ENCODE measurements at places on chromosomes 16 and 17.
A peak's percentile ranks its signal among the peaks of the same experiment; 100 is the strongest.

- no peak for DNase-seq
Observed at GRCh38 chr16:2308089-2308962, 32.2 kb downstream of the ABCA3 start.

DNA sequence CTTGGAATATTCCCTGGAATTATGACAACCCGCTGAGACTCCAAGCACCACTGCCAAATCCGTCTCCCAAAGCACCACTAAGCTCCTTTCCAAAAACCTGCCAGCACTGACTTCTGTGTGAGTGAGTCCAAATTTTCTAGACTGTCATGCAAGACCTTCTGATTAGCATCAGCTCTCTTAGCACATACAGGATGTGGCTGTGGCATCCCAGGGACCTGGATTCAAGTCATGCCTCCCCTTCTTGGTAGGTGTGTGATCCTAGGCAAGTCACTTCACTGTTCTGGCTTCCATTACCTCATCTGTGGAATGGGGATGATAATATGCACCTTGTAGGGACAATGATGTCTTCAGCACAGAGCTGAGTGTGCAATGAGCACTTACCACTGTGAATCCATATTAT is 38.3 kb upstream of the USP7 start:
- no peak for DNase-seq

- no peak for DNase-seq
Observed at GRCh38 chr16:4182581-4183236, 59.2 kb downstream of the SRL start.

GRCh38 chr17:41013181-41013580 is 4.3 kb upstream of the KRTAP3-1 start:
- peak; percentile 92 for DNase-seq

GRCh38 chr17:1649844-1650501 is at the start of gene RILP:
RILP (minus strand) TSS chr17:1649866; CDS start chr17:1649804, 62 bp downstream.
- no peak for DNase-seq

DNA sequence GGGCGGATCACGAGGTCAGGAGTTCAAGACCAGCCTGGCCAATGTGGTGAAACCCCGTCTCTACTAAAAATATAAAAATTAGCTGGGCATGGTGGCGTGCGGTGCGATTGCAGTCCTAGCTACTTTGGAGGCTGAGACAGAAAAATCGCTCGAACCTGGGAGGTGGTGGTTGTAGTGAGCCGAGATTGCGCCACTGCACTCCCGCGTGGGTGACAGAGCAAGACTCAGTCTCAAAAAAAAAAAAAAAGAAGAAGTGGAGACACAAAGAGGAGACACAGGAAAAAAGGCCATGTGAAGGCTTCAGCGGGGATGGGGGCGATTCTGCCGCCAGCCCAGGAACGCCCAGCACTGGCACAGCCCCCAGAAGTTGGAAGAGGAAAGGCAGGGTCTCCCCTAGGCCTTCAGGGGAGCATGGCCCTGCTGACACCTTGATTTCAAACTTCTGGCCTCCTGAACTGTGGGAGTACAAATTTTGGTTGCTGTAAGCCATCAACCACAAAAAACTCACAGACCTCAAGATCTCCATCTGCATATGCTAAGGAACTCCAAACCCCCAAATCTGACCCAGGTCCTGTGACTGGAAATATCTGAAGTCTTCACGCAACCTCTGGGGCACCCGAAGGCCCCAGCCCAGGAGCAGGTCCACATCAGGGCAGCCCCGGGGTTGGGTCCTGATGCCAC is 7.0 kb downstream of the SGSH start:
- DNase-seq: no peak

DNA sequence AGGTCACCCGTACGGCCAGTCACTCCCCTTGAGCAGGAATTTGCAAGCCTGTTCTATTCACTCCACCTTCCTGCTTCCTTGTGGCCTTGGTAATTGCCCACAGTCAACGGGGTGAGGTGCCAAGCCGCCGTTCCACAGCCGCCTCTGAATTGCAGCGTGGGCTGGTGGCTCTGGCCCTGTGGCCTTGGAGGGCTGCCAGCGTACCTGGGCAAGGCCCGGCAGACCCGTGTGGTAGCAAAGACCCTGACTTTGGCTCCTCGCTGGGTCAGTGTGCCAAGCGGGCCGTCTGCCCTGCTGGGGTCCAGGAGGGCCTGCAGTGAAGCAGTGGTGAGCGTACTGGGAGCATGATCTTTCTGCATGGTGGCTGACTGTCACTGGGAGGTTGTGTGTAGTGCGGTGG is 3.6 kb downstream of the BANP start:
- no peak for DNase-seq

DNA sequence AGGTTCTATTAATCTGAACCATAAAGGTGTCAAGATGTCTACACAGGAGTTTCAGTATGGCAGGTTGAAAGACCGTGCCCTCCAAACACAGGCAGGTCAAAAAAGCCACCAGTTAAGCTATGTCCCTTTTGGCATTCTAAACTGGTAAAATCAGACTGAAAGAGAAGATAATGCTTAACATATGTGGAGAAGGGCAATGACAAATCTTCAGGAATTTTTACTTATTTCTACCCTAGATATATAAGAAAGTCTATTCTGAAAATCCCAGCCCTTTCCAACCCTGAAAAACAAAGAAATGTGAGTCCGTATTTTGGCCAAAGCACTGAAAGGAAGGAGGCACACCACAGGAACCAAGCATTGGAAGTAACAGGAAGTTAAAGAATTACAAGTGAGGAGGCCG is 16.5 kb downstream of the AP1G1 start:
- no peak for DNase-seq

DNA sequence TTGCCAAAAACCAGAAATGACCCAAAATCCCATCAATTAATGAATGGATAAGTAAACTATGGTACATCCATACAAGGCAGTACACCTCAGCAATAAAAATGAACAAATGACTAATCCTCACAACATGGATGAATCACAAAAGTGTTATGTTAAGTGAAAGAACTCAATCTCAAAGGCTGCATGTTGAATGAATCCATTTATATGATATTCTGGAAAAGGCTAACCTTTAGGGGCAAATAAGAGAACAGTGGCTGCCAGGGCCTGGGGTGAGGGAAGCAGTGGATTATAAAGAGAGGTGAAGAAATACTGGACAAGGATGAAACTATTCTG is 46.1 kb upstream of the MSI2 start:
- no peak for DNase-seq

GRCh38 chr17:15436473-15437302 is 30.7 kb downstream of the CDRT4 start:
- DNase-seq: peak; percentile 52

DNA sequence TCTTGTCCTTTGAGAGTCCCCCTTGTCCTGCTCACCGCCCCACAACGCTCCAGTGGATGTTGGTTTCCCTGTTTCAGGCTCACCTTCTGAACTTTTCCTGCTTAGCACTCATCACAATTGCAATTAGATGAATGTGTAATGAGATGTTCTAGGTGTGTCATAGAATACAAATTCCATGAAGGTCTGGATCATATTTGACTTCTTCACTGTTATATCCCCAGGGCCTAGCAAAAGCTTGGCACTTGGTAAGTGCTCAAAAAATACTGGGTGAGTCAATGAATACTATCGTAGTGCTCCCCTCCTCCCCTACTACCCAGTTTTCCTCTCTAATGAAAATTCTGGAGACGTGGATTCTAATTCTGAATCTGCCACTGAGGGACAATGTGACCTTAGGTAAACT is 33.1 kb downstream of the DNAH3 start:
- DNase-seq: no peak

GRCh38 chr17:2897605-2898004 is 101.4 kb downstream of the RAP1GAP2 start:
- DNase-seq: no peak

DNA sequence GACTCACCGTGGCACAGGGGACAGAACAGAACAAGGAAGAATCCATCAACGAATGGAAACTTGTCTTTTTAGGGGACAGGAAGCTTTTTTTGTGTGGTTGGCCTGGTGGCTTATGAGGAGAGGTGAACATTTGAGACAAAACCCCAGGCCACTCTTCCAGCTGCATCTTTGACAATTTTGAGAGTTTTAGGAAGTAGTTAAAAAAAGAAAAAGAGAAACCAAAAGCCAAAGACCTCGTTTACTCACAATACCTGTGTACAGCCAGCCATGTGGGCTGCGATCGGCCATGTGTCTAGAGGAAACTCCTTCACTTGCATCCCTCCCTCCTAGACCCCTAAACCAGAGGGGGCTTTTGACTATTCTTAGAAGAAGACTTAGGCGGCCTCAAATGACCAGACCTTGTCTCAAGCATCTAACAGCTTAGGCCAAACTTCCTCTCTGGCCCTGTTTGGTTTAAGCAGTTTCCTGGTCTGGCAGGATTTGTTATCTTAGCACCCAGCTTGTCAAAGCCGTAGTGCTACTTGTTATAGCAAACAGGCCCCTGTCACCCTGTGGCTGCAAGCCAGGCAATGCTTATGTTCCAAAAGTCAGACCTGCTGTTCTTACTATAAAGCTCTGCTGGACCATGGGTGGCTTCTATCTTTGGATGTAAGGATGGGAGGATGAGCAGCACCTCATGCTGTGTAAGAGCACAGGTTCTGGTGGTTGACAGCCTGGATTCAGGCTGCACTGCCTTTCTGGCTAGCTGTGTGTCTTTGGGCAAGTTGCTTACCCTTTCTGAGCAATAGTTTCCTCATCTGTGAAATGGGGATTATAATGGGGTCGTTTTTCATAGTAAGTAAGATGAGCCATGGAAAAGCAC is 17.7 kb downstream of the KSR1 start:
- DNase-seq: no peak

DNA sequence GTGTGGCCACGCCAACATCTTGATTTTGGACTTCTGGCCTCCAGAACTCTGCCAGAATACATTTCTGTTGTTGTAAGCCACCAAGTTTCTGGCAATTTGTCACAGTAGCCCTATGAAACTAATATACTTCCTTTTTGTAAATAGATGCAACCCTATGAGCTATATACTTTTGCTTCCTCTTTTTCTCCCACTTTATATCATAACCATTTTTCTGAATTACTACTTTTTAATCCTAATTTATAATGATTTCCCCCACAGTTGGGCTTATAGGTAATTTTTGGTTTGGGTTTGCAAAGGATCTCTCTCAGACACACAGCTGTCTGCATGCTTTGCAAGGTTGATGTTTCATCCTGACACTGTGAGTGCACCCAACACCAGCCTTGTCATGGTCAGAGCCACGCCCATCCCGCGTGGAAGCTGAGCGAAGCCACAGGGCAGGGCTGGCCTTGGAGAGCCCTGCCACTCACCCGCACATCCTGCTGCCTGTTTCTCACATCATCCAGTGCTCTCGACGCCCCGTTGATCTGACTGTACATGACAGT is 5.8 kb downstream of the TRIM25 start:
- no peak for DNase-seq

DNA sequence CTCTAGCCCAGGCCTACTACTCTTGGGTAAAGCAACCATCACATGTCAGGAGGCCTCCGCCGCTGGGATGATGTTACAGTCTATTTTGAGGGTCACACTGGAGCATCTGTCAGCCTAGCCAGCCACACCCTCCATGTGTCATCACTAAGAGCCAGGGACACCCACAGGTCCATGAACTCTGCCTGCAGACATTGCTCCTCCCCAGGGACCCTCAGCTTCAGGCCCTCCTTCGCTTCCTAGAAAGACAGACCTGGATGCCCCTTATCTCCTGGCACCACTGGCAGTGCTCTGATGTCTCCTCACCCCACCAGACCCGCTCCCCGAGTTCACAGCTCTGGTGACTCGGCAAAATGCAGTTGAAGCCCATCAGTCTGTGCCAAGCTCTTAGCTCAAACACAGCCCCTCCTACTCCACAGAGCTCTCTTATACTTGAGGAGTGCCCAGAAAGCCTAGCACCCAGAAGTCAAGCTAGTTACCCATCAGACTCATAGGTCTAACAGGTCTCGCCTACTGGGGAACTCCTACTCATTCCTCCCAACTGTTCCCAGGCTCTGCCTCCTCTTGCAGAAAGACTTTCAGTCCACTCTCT is 5.9 kb downstream of the RANBP10 start:
- DNase-seq: no peak

GRCh38 chr17:42125565-42125964 is 3.0 kb downstream of the HSPB9 start:
- DNase-seq: no peak

- peak; percentile 92 for DNase-seq
Observed at GRCh38 chr16:24635900-24636610, 93.4 kb upstream of the TNRC6A start.

GRCh38 chr16:4700997-4701743 is 7.8 kb downstream of the NUDT16L1 start:
- no peak for DNase-seq

GRCh38 chr17:42518046-42518754 is 17.8 kb upstream of the NAGLU start:
- peak; percentile 95 for DNase-seq

- DNase-seq: no peak
Observed at GRCh38 chr16:28182801-28183200, 29.0 kb downstream of the XPO6 start.

- DNase-seq: no peak
Observed at GRCh38 chr17:72945473-72945872, 147.0 kb downstream of the SLC39A11 start.

GRCh38 chr16:55868980-55869379 is 6.2 kb downstream of the CES5A start:
- DNase-seq: no peak

All from HFF-Myc (cell line).